ENCODE measurements at places on chromosomes 3 and 15. TPM values are rescaled to one million over a fixed set of nuclear protein-coding genes. Genes with fewer than 3 reads are reported as not detected.

The IQCH gene
- total RNA-seq: 1.8 TPM

The KBTBD12 gene
- total RNA-seq: not detected

The CTSH gene
- 23.4 TPM for total RNA-seq

The PARP15 gene
- under 0.01 TPM for total RNA-seq

The SH2D7 gene
- total RNA-seq: not detected

The MCTP2 gene
- 2.2 TPM for total RNA-seq

The GPR156 gene
- total RNA-seq: 0.78 TPM

The FSIP1 gene
- total RNA-seq: 0.16 TPM

The STXBP5L gene
- not detected for total RNA-seq

The MYO9A gene
- total RNA-seq: 13.1 TPM

The ALG1L2 gene
- total RNA-seq: not detected

The SERPINI2 gene
- total RNA-seq: not detected

The TP63 gene
- 0.16 TPM for total RNA-seq

The CYP1A1 gene
- total RNA-seq: 0.13 TPM

The NPAP1 gene
- total RNA-seq: not detected

The CLDN18 gene
- total RNA-seq: not detected

The SAMD7 gene
- not detected for total RNA-seq

The GNAT1 gene
- total RNA-seq: not detected

The HDC gene
- total RNA-seq: not detected

The CLDN11 gene
- total RNA-seq: 386 TPM
